ENCODE measurements at places on chromosomes 4 and X. TPM values are rescaled to one million over a fixed set of nuclear protein-coding genes. Genes with fewer than 3 reads are reported as not detected.

- peaks cover 12% of the 10 kb centered on the region for H3K4me1 ChIP-seq
- DNase-seq, result no peak
- no peaks in the 10 kb centered on the region for H3K36me3 ChIP-seq
- no peak overlapping the region for H3K27ac ChIP-seq
- peaks cover 16% of the 10 kb centered on the region for H3K27me3 ChIP-seq
Observed at GRCh38 chr4:27085396-27085795, 224.8 kb downstream of the STIM2 start.

- H3K27me3 ChIP-seq, result no peaks in the 10 kb centered on the region
- no peaks in the 10 kb centered on the region for H3K36me3 ChIP-seq
- no peaks in the 10 kb centered on the region for H3K4me1 ChIP-seq
- H3K4me3 ChIP-seq, result no peak overlapping the region
Observed at GRCh38 chr4:110503270-110504083, 27.5 kb downstream of the ENPEP start.

GRCh38 chr4:127134490-127134889 is 498.3 kb upstream of the INTU start:
- H3K27ac ChIP-seq, result no peak overlapping the region
- DNase-seq, result no peak
- H3K27me3 ChIP-seq, result no peaks in the 10 kb centered on the region
- no peaks in the 10 kb centered on the region for H3K4me1 ChIP-seq
- no peaks in the 10 kb centered on the region for H3K36me3 ChIP-seq

Gene SASH3
- 0.74 TPM for total RNA-seq

GRCh38 chr4:118774989-118775388 is 60.9 kb downstream of the SEC24D start:
- H3K27ac ChIP-seq, result no peak overlapping the region
- H3K27me3 ChIP-seq, result no peaks in the 10 kb centered on the region
- no peak overlapping the region for H3K4me3 ChIP-seq
- no peaks in the 10 kb centered on the region for H3K36me3 ChIP-seq
- no peak for DNase-seq
- peaks cover 44% of the 10 kb centered on the region for H3K4me1 ChIP-seq
